ENCODE measurements at places on chromosomes 16 and 17.

DNA sequence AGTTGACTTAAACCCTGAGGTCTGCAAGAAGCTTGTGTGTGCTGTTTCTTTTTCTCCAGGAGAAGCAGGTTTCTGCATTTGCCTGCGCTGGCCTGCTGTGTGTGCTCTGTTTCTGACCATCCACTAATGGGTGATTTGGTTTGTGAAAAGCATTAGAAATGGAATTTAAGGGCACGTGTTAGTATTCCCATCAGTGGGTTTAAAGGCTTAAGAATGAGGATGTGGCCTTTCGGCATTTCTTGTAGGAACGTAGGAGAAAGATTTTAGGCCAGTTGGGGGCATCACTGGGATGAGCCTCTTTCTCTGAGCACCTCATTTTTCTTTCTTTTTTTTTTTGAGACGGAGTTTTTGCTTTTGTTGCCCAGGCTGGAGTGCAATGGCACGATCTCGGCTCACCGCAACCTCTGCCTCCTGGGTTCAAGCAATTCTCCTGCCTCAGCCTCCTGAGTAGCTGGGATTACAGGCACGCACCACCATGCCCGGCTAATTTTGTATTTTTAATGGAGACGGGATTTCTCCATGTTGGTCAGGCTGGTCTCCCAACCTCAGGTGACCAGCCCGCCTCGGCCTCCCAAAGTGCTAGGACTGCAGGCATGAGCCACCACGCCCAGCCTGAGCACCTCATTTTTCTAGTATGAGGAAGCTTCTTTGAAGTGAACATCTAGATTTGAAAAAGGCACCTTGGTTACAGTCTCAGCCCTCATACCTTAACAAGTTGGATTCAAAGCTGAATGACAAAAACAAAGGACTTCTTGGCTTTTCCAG, 110.3 kb downstream of the BANP start:
- no peak for DNase-seq

DNA sequence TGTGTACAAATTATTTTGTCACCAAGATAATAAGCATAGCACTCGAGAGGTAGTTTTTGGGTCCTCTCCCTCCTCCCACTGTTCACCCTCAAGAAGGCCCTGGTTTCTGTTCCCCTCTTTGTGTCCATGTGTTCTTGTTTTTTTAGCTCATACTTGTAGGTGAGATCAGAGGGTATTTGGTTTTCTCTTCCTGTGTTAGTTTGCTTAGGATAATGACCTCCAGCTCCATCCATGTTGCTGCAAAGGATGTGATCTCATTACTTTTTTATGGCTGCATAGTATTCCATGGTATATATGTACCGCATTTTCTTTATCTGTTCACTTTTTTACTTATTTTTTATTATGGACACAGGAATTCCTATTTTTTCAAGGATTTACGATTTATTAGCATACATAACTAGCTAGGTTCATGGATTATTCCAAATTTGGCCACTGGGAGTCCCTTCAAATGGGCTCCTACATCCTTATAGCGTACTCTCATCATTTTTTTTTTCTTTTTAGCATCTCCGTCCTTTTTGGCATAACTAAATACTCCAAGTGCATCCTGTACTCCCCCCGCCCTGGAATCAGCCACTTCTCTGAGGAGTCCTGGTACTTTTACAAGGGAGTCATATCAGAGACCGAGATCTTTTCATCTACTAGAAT, 7.3 kb downstream of the TADA2A start:
- no peak for DNase-seq

DNA sequence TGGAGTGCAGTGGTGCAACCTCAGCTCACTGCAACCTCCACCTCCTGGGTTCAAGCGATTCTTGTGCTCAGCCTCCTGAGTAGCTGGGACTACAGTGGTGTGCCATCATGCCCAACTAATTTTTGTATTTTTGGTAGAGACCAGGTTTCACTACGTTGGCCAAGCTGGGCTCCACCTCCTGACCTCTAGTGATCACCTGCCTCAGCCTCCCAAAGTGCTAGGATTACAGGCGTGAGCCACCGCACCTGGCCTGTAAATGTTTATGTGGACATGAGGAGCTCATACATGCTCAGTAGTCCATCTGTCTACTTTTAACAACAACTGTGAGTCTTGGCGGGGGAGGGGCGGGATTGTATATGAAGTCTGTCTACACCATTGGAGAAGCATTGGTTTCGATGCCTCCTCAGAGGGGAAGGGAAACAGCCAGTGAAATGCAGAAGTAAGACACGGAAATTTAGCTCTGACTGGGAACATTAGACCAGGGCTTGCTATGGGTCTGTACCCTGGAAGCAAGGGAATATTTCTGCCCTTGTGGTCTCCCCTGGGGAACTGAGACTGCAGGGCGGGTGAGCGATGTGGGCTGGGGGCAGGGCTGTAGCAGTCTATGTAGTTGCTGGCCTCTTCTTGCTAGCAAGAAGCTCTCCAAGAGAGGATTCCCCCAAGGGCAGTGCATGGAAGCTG, 9.3 kb downstream of the NUBP1 start:
- DNase-seq: no peak

GRCh38 chr16:54690710-54691109, 240.0 kb upstream of the IRX5 start:
- no peak for DNase-seq

- DNase-seq: no peak
Measured at GRCh38 chr17:3602499-3602898, 6.7 kb downstream of the TRPV1 start.

DNA sequence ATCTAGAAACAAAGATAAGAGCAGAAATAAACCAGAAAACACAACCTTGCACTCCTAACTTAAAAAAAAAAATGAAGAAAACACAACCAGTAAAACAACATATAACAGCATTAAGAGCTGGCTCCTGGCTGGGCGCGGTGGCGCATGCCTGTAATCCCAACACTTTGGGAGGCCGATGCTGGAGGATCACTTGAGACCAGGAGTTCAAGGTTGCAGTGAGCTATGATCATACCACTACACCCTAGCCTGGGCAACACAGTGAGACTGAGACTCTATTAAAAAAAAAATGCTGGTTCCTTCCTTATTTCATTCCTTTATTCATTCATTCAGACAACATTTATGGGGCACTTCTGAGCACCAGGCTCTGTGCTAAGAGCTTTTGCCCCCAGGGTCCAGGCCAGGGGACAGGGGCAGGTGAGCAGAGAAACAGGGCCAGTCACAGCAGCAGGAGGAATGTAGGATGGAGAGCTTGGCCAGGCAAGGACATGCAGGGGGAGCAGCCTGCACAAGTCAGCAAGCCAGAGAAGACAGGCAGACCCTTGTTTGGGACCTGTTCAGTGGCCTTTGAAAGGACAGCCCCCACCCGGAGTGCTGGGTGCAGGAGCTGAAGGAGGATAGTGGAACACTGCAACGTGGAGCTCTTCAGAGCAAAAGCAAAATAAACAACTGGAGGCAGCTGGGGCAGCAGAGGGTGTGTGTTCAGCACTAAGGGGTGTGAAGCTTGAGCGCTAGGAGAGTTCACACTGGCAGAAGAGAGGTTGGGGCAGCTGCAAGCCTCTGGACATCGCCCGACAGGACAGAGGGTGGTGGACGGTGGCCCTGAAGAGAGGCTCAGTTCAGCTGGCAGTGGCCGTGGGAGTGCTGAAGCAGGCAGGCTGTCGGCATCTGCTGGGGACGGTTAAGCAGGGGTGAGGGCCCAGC, 2.6 kb downstream of the STH start:
- DNase-seq: no peak

DNA sequence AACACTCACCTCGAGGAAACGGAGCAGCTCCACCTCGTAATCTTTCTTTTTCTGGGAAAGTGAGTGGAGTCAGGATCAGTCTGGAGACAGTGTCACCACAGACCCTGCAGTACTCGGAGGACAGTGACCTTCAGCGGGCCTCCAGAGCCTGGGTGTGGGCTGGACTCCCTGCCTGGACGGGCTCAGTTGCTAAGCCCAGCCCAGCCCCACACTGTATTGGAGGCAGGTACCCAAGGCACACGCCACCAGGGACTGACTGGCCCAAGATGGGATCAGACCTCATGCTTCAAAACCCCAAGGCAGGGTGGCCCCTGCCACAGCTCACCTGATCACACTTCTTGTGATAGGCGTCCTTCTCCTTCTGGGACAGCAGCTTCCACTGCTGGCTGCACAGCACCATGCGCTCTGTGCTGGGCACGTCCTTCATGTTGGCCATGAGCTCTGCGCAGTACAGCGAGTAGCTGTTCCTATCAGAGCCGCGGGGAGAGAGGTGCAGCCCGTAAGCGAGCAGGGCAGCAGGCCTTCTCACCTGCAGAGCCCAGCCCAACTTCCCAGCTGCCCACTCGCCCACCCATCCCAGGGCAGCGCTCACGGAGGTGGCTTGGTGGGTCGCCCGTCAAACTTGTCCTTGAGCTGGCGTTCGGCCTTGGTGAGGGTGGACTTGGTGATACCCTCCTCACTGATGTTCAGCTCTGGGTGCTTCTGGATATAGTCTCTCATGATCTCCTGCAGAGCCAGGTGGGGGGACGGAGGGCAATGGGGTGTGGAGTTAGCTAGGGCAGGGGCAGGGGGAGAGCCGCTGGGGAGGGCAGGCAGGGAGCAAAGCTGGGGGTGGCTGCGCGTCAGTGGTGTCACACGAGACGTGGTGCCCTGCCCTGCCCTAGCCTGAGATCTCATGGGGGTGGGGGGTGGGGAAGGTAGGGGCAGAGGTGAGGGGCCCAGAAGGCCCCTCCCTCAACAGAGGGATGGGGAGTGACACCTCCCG, 7.9 kb downstream of the UBTF start:
- DNase-seq: no peak

DNA sequence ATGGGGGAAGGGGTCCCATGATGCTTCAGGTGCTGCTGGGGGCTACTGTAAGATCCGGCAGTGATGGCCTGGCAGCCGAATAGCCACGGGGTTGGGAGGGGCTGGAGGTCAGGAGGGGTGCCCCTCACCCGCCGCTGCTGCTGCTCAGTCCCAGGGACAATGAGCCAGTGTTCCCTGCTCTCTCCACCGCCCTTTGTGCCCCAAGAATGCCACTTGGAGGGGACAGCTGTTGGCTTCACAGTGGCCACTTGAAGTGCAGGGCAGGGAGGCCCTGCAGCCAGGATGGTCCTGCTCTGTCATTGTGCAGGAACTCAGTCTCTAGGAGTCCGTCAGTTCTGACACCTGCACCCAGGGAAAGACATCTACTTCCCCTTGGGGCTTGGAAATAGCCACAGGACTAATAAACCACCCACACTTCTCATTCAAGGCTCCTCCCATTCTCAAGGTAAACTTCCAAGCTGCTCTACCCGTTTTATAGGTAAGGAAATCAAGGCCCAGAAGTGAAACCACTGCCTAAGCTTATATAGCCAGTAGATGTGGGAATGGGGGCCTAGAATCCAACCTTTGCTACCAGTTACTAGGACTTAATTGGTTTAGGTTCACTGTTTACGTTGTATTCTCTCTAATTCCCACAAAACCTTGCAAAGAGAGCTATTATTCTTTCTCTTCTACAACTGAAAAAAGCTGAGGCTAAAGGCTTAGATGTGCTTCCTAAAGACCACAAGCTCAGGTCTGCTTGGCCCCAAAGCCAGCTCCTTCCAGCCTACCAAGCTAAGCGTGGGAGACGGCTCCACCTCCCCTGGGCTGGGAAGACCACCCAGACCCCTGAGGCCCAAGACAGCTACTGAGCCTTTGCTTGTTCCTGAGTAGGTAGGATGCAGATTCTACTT, 6.2 kb upstream of the CPSF4L start:
- no peak for DNase-seq

DNA sequence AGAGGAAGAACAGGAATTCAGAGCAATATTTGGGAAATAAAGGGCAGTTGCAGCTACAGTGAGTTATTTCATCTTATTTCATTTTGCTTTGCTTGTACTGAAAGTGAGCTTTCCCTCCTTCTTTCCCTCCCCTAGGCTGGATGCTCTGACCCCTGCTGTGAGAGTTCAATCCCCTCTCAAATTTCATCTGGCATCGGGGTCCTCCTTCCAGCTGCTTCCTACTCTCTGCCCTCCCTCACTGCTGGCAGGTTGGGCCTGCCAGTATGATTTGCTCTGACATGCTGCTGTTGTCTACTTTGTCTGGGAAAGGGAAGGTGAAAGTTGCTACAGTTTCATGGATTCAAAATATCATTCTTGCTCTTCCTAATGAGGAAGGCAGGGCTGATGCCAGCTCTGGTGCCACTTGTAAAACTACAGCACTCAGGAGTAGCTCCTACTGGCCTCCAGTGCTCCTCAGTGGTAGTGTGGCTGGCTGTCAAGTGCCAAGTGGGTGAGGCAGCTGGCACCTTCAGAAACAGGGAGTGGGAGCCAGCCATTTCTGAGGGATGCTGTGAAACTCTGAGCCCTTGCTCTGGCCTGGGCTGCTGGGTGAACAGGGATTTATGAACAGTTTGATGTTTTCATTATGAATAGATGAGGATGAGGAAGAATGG, 408.6 kb downstream of the HAPSTR1 start:
- DNase-seq: no peak

DNA sequence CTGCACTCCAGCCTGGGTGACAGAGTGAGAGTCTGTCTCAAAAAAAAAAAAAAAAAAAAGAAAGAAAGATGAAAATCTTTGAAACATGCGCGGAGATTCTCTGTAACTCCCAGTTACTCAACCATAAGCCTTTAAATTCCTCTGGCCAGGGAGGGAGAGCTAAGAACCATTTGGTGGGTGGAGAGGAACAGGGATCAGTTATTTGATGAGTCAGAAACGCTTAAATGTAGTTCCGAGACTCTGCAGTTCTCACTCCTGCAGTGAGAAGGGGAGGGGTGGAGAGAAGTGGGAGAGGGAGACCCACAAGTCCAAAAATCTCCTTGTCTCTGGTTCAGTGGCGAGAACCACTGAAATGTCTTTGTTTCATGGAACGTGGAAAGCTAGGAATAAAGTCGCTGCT, 266.7 kb downstream of the SOX9 start:
- DNase-seq: peak; percentile 82

DNA sequence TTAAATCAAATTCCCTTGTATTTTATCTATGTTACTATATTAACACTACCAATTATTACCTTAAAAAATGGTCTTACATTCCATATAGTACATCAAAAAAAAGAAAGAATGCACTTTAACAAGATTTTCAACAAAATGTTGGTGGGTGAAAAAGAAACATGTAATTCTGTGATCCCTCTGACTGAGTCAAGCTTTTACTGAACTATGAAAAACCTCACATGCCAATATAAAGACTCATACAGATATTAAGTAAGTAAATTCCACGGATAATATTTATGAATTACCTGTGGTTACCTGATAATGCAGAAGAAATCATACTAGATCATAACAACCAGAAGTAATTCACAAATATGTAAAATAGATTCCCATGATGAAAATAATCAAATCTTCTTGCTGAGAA, 12.4 kb downstream of the COIL start:
- no peak for DNase-seq

- no peak for DNase-seq
Measured at GRCh38 chr17:35489944-35490343, 41.4 kb upstream of the SLFN13 start.

Data from GM04503 (cell line).